ENCODE measurements at places on chromosomes 3 and 15.

GRCh38 chr3:49339581-49339940 is 292 bp downstream of the USP4 start:
- no peak for DNase-seq

DNA sequence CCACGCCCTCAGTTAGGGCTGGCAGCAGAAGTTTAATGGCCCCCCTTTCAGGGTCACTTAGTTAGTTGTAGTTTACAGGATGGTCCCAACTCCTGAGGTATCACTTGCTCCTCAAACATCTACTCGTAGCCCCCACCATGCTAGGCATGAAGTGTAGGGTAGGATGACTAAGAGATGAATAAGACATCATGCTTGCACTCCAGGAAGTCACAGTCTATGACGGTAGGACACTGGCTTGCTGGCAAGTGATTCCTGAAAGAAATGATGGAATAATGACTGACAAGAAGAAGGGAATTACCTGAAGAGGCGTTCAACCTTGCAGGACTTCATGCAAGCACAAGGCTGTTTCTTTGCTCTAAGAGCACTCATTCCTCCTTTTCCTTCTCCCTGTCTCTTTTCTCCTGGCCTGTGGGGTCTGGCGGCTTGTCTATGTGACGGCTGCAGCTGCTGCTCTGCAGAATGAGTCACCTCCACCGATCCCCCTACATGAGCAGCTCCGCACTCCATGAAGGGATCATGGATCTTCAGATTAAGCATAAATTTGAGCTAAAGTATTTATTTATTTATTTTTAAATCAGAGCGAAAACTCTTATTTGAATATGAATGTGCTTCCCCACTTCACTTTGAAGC is 82.9 kb upstream of the BOC start:
- DNase-seq = no peak

GRCh38 chr3:127768346-127769008 is 53.8 kb downstream of the MGLL start:
- DNase-seq = no peak

DNA sequence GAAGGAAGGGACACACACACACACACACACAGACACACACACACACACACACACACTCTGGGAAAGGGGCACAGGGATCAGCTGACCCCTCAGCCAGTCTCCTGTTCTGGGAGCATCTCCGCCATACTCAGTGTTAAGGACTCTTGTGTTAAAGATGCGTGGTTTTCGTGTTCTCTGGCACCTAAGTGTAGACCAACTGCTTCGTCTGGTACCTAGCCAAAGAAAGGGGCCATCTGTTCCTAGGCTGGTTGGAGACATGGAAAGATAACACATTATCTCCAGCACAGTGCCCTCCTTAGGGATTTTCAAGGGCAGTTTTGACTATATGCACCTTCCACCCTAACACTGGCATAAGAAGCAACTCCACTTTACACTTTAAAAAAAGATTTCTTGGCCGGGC is 65.1 kb downstream of the EPHB1 start:
- DNase-seq = no peak

DNA sequence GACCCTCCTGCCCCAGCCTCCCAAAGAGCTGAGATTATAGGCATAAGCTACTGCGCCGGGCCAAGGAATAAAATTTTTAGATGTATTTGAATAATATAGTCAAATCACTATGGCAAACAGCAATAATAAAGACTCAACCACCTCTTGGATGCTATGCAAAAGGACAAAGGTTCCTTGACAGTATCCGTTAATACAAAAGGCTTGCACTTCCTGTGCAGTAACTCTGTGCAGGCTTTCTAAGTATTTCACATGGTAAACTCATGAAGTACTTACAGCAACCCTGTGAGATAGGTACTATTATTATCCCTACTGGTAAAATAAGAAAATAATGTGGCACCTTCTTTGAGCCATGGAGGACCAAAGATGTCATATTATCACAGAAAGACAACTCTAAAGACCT is 86.8 kb downstream of the SHQ1 start:
- DNase-seq = no peak

DNA sequence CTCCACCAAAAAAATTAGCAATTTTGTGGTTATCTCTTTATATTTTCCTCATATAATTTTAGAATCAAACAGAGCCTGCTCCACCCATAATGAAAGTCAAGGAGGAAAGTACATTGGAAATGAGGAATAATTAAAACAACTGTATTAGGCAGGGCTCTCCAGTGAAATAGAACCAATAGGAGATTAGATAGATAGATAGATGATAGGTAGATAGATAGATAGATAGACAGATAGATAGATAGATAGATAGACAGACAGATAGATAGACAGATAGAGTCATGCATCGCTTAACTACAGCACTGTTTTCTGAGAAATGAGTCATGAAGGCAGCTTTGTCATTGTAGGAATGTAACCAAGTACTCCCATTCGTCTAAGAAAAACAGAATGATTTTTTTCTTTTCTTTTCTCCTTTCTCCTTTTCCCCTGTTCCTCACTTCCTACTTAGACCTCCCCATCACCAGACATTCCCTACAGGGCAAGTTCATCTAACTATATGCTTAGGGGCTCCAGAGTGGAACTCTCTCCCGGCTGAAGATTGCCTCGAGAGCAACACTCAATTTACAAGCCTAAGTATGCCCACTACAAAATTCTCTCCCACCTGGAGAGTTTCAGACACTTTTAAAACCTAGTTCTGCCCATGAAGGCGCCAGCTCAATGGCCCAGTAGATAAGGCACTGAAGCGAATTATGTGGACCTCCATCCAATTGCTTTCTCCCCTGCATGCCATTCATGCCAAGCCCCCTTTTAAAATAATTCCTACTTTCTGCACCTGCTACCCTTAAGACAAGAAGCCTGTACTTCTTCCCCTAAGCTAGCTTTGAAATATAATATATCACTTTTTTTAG is 53.3 kb upstream of the LIPC start:
- no peak for DNase-seq

DNA sequence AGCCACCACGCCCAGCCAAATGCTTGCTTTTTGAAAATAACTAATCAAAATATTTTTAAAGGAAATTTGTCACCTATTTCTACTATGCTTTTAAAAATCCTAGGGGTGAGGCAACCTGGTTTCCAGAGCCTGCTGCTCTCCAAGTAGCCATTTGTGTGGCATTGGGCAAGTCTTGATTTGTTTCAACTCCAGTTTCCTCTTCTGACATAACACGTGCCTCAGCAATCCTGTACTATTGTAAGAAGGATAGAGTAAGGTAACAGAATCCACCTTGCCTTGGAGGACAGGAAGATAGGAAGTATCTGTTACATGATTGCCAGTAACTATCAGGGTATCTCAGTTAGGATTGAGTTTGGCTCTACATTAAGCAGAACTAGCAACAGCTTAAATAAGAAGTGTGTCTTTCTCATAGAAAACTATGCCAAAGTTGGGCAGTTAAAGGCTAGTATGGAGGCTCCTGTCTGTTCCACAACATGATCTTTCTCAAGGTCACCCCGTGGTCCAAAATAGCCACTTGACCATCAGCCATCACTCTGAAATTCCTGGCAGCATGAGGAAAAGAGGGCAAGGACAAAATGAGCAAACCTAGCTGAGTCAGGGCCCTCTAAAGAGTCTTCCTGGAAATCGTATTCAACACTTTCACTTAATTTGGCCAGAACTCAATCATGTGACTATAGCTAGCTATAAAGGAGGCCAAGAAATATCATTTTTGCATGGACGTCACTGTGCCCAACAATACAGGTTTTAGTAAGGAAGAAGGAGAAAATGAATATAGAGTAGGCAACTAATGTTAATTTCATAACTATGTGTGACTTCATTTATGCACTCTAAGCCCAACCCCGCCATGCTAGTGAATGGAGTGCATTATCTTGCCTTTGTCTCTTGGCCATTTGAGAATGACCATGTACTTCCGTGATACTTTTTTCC is 66.1 kb downstream of the HMG20A start:
- no peak for DNase-seq

DNA sequence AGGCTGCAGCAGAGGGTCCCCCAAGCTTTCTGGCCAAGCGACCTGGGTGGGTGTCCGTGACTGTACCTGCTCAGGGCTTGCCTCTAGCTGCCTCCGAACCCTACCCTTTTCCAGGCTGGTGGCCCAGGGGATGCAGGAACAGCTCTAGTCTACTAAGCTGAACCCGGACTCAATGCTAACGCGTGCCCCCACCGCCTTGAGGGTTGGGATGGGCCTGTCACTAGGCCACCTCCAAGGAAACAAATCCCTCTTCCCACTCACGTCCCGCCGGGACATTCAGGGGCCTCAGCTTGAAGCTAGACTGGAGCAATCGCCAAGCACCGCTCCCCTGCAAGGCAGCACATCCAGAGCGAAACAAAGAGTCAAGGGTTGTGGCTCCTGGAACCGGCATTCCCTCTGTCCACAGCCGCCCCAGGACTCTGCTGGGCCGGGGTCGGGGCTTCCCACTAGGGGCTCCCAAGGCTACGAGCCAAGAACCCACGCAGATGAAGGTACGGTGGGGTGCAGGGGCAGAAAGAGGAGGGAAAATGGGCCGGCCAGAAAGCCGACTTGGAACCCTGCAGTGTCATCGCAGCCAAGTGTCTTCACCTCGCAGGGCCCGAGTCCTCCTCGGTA is 2.9 kb downstream of the FBXL22 start:
- no peak for DNase-seq

DNA sequence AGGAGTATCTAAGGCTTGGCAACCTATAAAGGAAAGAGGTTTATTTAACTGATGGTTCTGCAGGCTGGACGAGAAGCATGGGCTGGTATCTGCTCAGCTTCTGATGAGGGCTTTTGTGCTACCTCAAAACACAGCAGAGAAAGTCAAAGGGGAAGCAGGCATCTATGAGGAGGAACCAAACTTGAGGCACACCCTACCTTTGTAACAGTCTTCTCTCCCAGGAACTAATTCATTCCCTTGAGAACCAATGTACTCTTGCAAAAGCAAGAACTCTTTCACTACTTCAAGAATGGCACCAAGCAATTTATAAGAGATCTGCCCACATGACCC is 109.0 kb downstream of the CGGBP1 start:
- no peak for DNase-seq

GRCh38 chr3:65884071-65884470 is 154.6 kb downstream of the MAGI1 start:
- DNase-seq = no peak

DNA sequence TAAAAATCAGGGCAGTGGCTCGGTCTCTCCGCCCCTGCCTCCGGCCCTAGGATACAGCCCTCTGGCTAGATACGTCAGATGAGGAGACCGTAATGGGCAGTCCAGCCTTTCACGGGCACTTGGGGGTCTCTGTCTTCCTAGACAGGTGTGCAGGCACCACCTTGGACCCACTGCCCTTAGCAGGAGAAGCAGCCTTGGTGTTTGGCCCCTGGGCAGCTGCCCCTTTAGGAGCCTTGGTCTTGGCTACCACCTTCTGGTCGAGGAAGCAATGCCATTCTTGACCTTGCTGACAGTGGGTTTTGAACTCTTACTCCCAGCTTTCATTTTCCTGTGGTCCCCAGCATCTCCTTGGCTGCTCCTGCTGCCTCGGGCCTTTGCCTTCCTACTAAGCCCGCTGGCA is 149.7 kb upstream of the FRMD4B start:
- DNase-seq = no peak

DNA sequence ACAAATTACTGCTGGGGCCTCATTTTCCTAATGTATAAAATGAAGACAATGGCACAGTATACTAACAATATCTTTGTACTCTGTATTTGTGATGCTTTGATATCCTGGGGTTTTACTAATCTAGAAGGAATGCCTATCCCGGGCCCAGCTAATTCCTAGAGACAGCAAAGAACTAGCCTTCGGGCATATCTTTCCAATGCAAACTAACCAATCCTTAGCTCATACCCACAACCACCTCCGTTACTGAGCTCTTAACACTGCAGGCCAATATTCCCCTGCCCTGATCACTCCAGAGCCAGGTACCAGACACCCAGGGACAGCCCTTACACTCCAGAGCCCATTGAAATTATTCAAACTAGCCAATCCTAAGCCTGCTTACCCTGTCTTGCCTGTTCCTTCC is 309.0 kb downstream of the ULK4 start:
- DNase-seq = no peak

DNA sequence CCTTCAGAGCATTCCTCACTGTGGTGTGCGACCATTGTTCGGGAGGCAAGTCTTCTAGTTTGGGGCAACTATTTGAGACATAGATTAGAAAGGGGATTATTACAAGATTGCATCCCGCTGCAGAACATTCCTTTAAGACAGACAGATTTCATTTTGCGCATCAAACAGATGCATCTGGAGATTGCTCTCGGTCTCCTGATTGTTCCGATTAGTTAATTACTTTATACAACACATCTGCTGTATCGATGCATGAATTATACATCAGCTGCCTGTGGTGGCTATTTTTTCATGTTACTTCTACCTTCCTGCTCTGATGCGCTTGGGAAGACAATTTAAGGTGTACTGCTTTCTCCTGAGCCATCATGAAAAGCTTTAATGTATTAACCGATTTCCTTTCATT is 10.0 kb downstream of the SATB1 start:
- no peak for DNase-seq

DNA sequence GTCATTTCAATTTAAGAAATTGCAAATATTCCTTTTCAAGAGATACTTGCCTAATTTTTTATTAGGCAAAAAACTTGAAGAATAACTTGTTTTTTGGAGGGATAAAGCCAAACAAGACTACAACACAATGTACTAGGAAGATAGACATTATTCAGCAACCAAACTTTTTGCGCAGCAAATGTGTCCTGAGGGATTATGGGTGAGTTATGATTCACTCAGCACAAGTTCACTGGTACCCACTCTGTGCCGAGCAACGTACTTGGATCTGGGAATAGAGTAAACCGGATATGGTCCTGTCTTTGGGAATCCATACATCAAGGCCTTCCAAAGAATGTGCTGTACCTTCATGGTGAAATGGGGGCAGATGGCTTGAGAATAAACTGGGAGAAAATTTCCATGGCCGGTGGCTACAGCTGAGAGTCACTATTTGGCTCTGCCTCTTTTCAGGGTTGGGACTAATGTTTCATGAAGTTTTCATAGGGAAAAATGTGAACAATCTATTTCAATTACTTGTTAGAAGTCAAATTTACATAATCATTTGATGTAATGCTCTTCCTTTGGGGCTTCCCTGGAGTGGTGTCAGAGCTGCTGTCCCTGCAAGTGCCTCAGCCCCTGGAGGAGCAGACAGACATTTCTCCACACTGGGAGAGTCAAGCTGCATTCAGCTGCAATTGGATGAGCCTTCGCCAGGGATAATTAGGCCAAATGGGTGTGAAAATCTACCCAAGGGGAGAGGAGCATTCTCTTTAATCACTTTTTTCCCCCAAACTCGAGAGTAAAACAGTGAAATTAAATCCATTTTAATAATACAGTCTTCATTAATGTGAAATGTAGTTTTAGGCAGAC is 315.2 kb downstream of the CLSTN2 start:
- DNase-seq = no peak

Data from NCI-H1048 (cell line).